ENCODE measurements at places on chromosomes 7 and 10.
A peak's percentile ranks its signal among the peaks of the same experiment; 100 is the strongest.

DNA sequence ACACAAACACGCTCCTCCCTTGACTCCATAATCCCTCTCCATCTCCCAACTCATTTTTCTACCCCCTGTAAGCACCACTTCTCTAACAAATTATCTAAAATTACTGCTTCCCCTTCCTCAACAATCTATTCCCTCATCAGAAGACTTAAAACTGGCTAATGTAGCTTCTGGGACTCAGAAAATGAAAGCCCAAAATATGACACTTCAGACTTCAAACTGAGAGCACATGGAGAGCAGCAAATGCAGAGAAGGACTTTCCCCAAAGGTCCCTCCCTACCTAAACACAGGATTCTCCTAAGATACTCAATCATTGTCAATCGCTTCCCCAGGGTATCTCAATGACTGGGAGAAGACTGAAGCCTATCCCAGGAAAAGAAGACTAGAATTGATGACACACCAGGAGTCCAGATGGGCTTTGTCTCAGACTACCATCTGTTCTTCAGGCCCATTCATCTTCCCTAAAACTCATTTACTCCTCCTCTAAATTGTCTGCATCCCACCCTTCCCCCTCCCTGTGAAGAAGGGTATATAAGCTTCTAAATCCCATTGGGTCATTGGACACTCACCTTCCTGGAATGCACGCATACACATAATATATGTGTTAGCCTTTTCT is 39.2 kb downstream of the ST8SIA6 start:
- DNase-seq, result no peak

GRCh38 chr10:19931894-19932590 is 115.8 kb downstream of the PLXDC2 start:
- DNase-seq, result no peak

- DNase-seq, result no peak
Observed at GRCh38 chr7:4702961-4703512, 20.9 kb downstream of the FOXK1 start.

DNA sequence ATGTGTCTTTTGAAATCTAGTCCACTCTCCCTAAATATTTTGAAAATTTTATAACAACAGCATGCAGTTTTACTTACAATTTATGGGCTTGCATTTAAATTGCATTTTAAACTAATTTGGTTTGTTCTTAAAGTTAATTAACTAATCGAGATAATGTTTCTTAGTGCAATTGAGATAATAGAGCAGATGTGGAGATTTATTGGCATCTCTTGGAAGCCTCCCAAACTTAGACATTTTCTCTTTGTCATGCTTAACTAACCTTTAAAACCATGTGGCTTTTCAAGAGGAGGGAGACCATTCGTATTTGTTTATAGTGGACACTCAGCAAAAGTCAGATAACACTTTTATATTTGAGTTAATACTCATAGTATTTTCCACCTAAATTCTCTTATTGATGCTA is 887.0 kb upstream of the CELF2 start:
- no peak for DNase-seq

GRCh38 chr7:85237721-85238120 is 50.9 kb upstream of the SEMA3D start:
- DNase-seq, result no peak

DNA sequence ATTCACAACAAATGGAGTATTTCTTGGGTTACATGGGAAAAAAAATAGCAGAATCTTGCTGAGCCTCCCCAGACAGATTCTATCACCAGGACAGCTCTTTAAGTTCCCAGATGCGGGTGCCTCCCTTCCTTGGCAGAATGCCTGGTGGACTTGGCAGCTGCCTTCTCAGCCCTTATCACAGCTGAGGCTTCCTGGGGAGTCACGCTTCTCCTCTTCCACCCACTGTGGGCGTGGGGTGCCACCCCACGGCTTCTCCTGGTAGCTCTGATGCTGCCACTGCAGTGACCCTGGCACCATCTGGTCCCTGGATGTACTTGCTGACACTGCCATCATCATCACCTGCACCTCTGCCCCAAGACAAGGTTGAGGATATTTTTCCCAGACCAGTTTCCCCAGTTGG is 16.2 kb upstream of the NME8 start:
- peak; percentile 37 for DNase-seq

- no peak for DNase-seq
Observed at GRCh38 chr7:151930026-151930653, 26.1 kb upstream of the GALNTL5 start.

GRCh38 chr7:111282626-111283025 is 191.7 kb downstream of the LRRN3 start:
- no peak for DNase-seq

GRCh38 chr10:75014516-75015230 is 96.8 kb upstream of the SAMD8 start:
- DNase-seq, result no peak

- DNase-seq, result no peak
Observed at GRCh38 chr10:119305860-119306513, 98.6 kb downstream of the GRK5 start.

DNA sequence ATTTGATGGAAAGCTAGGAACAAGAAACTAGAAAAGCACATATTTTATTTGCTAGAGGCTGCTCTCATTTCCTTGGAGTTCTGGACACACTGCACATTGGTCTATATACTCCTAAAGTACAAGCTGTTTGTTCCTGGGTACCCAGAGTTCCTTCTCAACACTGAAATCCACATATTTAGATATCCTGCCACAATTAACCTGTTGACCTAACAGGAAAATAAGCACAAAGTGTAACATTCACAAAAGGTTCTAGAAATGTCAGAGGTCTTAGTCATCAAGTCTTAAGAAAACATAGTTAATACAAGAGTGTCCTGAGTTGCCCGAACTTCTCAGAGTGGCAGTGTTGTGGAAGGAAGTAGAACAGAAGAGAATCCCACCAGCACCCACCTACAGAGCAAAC is 115.6 kb downstream of the ELMO1 start:
- DNase-seq, result no peak

DNA sequence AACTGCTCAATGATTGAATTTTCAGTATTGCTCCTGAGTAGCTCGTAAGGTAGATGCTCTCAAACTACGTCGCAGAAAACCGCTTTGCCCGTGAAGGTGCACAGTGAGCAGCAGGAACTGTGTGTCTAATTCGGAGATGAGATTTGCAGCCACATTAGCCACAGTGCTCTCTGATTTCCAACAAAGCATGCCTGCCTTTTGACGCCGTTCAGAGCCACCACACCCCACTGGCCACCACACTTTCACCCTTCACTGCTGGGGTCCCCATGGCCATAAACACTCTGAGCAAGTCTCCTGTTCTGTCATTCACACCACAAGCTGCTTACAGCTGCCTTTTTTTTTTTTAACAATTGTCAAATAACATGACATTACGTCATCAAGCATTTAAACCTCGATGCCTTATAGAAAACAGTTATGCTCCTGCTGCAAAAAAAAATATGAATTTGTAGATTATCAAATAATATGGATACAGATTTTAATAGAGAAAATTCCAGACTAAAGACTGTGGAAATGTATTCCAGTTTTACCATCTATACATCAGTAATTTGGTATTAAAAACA is 578.8 kb upstream of the PFKP start:
- DNase-seq, result no peak

DNA sequence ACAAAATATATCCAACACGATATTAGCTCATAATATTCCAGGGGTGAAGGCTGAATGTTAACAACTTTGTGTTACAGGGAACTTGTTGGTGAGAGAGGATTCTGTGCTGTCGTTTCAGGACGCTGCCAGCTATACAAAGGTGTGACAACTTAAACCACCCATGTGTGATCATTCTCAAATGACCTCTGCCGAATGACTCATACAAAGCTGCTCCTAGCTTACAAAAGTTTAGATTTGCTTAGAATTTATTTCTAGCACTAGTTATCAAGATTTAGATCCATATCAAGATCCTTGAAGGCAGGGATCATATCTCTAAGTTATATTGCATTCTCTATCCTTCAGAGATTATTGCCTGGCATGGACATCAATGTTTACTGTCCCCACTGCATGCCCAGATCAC is 65.3 kb downstream of the COBL start:
- no peak for DNase-seq

GRCh38 chr10:125424191-125424847 is 258.6 kb downstream of the TEX36 start:
- DNase-seq, result no peak

DNA sequence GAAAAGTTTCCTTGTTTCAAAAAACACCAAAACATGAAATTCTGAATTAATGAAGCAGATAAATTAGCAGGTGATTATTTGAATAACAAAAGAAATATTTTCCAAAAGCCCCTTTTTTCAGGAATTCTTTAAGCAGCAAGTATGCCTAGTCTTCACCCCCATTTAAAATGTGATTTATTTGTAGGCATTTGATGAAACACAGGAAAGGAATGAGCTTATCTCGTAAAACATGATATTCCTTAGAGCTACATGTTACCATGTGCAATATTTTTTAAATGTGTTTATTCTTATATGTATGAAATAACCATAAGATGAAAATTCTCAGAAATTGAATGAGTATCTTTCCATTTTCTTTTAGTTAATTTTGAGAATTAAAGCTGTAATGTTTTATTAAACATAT is 106.1 kb downstream of the CHN2 start:
- no peak for DNase-seq

DNA sequence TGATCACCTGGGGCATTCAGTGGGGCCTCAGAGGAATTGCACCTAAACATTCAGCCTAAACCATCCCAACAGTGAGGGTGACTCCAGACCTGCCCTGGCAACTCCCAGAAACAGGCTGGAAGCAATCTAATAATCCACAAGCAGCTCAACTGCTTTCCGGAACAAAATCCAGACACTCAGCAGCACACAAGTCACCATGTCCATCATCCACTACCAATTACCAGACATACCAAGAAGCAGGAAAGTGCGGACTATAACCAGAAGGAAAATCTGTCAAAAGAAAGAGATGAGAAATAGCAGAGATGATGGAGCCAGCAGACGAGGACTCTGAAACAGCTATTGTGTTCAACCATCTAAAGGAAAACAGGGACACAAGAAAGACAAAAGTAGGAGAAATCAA is 342.6 kb upstream of the ZMIZ1 start:
- DNase-seq, result no peak

DNA sequence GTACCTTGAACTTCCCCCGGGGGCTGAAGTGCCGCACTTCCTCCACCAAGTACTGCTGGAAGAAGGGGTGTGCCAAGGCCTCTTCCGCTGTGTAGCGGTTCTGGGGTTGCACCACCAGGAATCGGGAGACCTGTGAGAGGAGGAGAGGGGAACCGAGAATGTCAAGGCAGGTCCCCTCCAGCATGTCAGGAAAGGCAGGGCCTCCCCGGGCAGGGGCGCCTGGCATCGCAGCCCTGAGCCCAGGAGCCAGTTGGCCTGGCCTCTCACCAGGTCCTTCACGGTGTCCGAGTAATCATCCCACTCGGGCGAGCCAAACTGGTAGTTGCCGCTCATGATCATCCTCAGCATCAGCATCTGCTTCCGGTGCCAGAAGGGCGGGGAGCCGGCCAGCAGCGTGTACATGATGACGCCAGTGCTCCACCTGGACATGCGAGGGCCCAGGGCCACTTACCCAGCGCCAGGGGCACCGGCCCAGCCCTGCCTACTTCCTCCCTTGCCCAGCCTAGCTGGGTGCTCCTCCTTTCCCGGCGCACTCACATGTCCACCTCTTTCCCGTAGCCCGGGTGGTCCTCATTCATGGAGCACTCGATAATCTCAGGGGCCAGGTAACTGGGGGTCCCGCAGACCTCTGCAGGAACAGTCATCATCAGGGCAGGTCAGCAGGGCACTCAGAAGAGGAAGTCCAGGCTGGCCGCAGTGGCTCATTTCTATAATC is 11.0 kb downstream of the PHKG1 start:
- peak; percentile 14 for DNase-seq

- DNase-seq, result no peak
Observed at GRCh38 chr10:84329196-84329611, 815 bp downstream of the CCSER2 start.

GRCh38 chr7:77337456-77337990 is 78.6 kb downstream of the GSAP start:
- DNase-seq, result no peak

DNA sequence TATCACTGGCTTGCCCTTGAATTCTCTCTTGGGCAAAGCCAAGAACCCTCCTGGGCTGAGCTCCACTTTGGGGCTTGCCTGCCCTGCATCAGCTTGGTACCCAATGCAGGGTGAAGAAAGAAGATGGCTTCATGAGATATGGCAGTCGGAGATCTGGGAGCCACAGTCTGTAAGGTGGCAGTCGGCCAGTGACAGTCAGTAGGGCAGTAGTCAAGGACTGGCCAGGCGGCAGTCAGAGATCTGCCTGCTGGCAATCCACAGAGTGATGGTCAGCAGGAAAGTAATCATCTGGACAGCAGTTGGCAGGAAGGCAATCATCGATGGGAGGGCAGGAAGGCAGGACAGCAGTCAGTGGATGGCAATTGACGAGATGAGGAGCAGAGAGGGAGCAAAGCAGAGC is 32.6 kb upstream of the CNNM1 start:
- DNase-seq, result no peak

DNA sequence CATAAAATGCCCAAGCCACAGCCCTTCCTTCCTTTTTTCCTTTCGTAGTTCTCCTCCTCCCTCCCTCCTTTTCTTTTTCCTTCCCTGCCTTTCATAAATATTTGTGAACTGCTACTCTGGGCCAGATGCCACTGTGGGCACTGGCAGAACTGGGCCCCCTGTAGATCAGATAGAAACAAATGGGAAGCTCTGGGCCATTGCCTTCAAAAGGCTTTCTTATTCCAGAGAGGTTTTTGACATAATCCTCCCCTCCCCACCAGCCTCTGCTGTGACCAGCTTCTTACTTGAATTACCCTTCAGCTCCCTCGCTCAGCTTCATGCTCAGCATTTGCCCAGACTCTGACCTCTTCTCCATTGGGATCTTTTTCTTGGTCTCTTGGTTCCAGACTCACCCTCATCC is 886.8 kb downstream of the LRMDA start:
- no peak for DNase-seq

GRCh38 chr10:132346806-132347205 is 14.8 kb downstream of the LRRC27 start:
- no peak for DNase-seq

DNA sequence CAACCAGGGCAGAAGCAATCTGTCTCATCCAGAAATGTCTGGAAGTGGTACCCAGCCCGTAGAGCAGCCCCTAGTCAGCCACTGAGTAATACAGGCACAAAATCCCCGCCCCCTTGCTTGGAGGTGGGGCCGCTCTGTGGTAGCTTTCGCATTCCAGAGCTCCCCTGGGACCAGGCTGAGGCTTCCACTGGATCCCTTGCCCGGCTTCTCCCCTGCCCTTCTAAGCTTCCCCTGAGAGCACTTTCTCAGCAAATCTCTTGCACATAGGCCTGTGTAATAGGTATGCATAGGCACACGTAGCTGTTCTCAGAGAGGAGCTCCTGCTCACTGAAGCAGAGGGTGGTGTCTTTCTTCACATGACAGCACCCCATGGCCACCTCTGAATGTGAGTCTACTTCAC is 144.2 kb downstream of the BMS1 start:
- DNase-seq, result no peak

DNA sequence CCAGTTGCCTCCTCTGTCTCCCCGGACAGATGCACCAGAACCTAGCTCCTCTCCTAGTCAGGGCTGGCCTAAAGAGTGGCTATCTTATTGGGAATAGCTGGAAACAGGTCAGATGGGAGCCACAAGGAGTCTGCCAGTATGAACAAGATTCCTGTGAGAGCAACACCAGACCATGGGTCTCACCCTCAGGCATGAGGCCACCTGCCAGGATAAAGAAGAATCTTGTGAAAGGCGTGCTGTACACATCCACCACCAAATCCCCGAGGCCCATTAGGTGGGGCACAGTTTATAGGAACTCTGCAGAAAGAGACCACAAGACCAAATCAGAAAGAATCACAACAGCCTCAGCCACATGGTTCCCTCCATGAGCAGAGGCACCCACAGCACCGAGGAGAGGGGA is 325.9 kb downstream of the TNS3 start:
- no peak for DNase-seq

Measured in C1 segment of cervical spinal cord (tissue), 14 donors.